ENCODE measurements at places on chromosomes 13 and 19.

GRCh38 chr13:44188257-44188656 lies 185.4 kb upstream of the SERP2 start:
- DNase-seq: no peak

GRCh38 chr13:35768551-35768950 lies 292.1 kb upstream of the MAB21L1 start:
- DNase-seq: no peak

DNA sequence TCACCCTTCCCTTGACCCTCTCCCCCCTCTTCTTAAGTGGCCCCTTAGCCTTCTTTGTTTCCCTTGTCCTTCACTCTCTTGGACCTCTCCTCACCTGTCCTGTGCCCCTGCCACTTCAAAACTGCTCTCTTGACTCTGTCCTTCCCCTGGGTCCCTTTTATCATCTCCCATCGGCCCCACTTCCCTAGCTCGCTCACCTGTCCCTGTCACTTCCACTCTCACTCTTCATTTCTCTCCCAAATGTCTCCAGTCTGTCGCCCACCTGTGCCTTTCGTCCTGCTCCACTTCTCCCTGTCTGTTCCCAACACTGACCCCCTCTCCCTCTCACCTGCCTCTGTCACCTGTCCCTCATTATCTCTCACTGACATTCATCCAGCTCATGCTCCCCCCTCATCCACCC lies 699 bp downstream of the IFNL1 start:
- no peak for DNase-seq

GRCh38 chr19:11091703-11092153 lies 2.5 kb downstream of the LDLR start:
- DNase-seq: peak; percentile 94

DNA sequence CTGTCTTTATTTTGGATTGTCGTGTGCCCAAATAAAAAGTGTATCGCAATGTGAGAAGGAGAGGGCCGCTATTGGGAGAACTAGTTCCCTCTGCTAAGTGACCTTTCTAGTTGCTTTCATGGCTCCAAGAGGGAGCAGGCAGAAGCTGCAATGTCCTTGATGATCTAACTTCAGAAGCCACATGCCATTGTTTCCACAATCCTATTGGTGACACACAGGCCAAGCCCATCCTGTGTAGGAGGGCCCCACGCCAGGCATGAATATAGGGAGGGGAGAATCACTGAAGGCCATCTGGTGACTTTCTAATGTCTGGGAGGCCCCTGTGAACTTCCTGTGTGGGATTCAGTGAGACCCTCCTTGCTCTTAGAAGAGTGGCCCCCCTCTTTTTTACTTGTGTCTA lies 47.8 kb upstream of the KPNA3 start:
- DNase-seq: peak; percentile 61

- no peak for DNase-seq
Observed at GRCh38 chr19:31602548-31602947, 253.3 kb upstream of the TSHZ3 start.

GRCh38 chr19:38168637-38169036 lies 55.4 kb downstream of the DPF1 start:
- no peak for DNase-seq

DNA sequence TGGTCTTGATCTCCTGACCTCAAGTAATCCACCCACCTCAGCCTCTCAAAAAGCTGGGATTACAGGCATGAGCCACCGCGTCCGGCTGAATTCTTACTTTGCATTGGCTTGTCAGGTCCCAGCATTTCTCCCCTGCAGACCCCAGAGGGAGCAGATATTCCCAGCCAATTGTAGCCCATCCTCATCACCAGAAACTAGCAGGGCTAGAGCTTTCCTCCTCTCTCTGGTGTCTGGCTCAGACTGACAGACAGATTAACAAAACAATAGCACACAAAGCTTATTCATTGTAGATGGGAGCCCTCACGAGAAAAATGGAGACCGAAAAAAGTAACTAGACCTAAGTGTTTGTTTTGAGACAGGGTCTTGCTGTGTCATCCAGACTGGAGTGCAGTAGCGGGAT lies 7.5 kb upstream of the MPV17L2 start:
- no peak for DNase-seq

- no peak for DNase-seq
Observed at GRCh38 chr13:83325125-83325853, 557.0 kb downstream of the SLITRK1 start.

DNA sequence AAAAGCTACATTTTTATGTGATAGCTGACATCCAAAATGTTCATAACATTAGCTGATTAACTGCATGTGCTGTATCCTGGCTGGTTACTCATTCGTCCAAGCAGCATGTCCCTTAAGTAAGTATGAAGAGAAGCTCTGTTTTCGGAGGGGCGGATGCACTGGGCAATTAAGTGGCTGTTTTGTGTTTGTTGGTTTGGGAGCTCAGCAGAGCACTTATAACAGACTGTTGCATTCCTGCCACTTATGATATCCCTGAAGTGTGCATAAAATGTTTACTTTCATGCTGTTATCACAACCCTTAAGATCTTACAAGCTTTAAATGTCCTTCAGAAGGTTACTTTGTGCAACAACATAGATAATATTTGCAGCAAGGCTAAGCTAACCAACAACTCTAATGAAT lies 264.1 kb downstream of the NALCN start:
- DNase-seq: no peak

DNA sequence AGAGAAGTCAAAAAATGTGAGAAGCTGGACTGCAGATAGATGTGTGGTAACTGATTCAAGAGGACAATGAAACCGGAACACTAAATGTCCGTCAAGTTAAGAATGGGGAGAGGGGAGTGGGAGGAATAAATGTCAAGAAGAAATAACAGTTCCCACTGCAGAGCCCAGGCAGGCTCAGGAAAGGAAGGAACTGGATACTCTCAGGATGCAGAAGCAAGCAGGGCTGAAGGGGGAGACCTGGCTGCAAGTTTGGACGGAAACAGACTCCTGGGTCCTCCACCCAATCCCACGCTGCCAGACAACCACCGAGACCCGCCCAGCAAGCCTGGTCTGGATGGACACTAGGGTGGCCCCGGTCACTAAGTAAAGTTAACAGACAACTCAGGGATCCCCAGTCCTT lies 18.1 kb downstream of the TUBGCP3 start:
- DNase-seq: no peak

- no peak for DNase-seq
Observed at GRCh38 chr13:73704587-73704986, 429.6 kb downstream of the KLF12 start.

- no peak for DNase-seq
Observed at GRCh38 chr13:50783066-50783465, 60.4 kb downstream of the DLEU7 start.

GRCh38 chr13:94312511-94313216 lies 166.8 kb downstream of the DCT start:
- no peak for DNase-seq
